DMS153 (cell line): ENCODE measurements at places on chromosomes 11 and 22.

GRCh38 chr22:50526834-50527801 is 1.7 kb upstream of the SCO2 start:
- no peak for DNase-seq

DNA sequence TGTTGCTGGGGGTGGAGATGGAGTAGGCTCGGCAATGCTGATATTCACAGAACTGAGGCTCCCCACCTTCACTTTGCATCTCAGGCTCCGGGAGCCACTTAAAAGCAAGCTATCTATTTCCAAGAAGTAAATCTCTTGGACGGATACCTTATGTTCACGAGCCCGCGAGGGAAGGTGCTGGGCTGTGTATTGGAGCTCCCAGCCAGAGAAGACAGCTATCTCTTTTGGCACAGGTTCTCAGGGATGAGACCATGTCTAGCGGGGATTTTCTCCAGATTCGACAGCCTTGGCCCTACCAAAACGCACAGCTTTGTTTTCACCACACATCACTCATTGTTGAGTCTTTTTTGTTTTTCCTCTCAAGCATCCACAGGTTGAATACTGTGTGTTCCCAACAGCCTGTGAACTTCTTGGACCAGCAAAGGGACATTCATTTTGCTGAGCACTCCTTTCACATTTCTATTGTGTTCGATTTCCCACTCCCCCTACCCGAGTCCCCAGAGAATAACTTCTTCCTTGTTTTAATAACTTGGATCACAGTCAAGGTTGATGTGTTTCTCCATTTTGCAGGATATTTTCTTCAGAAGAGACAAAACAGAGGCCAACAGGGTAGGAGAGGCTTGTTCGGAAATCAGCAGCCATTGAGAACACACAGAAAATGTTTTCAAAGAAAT is 23.3 kb downstream of the WT1 start:
- DNase-seq, result no peak

DNA sequence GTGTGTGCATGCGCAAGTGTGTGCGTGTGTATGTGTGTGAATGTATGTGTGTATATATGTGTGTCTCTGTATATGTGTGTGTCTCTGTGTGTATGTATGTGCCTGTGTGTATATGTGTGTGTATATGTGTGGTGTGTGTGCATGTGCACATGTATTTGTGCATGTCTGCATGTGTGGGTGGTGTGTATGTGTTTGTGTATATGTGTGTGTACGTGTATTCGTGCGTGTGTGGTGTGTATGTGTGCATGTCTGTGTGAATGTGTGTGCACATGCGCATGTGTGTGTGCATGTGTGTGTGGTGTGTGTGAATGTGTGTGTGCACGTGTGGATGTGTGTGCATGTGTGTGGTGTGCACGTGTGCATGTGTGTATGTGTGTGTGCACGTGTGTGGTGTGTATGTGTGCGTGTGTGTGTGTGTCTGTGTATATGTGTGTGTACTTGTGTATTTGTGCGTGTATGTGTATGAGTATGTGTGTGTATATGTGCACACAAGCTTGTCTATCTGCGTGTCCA is 71.4 kb downstream of the SCN3B start:
- no peak for DNase-seq

- no peak for DNase-seq
Observed at GRCh38 chr11:112310848-112311247, 50.2 kb upstream of the PLET1 start.

GRCh38 chr11:14908214-14908880 is 16.3 kb upstream of the CYP2R1 start:
- DNase-seq, result peak; percentile 71

- no peak for DNase-seq
Observed at GRCh38 chr11:2816941-2817421, 68.6 kb downstream of the CDKN1C start.

GRCh38 chr11:2652333-2653197 is 47.2 kb downstream of the KCNQ1OT1 start:
- no peak for DNase-seq

GRCh38 chr22:30266445-30267381 is at the start of gene OSM:
Gene OSM (minus strand): TSS chr22:30266851. CDS start chr22:30266799, 52 bp downstream.
- DNase-seq, result no peak

DNA sequence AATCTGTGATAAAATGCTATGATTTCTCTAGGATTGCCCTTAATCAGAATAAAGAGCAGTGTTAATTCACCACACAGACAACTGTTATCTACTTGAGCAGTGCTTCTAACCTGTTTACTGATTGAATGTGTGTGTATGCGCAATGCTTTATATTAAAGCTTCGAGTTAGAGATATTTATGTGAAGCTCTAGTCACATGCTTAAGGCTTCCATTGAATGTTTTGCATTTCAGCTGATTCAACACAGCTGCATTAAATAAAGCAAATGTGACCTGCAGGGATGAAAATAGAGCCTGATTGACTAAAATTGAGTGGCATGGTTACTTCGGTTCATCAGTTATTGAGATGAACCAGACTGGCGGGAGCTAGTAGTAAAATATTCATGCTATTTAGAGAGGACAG is 395.3 kb downstream of the JRKL start:
- DNase-seq, result no peak

- DNase-seq, result no peak
Observed at GRCh38 chr11:47044119-47044518, 107.6 kb downstream of the CSTPP1 start.

DNA sequence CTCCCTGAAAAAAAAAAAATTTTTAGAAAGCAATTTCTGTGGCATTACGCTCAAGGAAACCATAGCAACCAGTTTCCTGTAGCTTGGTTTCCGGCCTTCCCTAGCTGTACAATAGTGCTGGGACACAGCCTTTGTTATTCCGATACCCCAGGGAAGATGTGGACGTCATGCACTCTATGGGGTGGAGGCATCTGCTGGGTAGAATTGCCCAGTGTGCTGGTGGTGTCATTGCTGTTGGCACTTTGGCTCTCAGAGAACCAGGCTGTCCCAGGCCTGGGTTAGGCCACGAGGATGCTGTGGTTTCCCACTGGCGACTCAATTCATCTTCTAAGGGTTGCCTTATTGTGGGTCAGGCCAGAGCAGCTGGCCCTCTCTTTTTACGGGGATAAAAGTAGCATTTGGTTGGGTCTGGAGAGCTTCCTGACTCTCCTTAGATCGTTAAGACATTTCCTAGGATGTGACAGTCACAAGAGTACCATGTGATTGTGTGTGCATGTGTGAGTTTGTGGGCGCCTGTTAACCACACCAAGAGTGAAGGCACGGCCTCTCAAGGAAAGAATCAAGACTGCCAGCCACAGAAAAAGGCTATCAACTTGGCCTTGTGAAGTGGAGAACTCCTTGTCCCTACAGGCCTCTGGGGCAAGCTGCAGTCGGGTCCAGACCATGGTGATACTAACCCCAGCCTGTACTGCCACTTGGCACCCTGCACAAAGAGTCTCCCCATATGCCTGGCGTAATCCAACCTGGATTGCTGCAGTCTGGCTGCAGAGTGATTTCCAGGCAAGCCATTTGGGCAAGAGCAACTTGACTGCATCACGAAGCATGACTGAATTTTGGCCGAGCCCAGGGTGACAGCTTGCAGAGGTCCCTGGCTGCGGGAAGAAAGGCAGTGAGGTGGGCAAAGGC is 35.9 kb upstream of the NAV2 start:
- peak; percentile 12 for DNase-seq

DNA sequence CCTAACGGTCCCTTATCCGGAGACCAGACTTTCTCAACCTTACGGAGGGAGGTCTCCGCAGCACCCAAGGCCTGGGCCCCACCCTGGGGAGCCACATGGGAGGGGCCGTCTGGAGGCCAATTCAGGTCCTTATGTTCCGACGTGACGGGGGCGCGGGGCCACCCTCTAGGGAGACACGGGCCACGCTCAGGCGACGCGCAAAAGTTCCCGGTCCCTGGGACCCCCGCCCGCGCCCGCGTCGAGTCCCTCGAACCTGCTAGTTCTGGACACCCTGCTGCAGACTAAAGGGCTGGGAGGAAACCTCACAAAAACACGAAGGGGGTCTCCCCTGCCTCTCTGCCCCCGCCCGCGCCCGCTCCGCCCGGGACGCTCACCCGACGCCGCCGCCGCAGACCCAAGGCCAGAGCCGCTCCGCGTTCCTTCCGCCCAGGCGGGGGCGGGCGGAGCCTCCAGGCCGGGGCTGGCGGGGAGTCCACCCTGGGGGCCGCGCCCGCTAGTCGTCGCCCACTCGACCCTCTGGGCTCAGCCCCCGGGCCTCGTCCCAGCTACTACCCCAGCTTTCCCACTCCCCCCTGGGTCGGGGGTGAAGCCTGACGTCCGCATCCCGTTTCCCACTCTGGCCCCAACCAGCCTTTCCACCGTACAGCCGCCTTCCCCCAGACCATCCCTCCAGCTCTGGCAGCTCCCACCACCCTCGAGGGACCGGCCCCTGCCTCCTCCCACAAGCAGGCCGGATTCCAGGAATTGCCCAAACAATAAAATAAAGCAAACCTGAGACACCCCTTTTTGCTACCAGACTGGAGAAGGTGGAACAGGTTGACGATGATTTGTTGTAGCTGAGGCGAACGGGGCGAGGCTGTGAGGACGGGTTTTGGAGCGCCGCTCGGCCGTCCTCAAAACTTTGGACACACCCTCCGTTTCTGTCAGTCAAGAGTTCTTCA is 2.7 kb downstream of the RNH1 start:
- DNase-seq, result no peak

GRCh38 chr11:118088531-118088930 is 1.8 kb upstream of the SMIM35 start:
- DNase-seq, result no peak

GRCh38 chr11:29124470-29124869 is 892.4 kb downstream of the KCNA4 start:
- no peak for DNase-seq

DNA sequence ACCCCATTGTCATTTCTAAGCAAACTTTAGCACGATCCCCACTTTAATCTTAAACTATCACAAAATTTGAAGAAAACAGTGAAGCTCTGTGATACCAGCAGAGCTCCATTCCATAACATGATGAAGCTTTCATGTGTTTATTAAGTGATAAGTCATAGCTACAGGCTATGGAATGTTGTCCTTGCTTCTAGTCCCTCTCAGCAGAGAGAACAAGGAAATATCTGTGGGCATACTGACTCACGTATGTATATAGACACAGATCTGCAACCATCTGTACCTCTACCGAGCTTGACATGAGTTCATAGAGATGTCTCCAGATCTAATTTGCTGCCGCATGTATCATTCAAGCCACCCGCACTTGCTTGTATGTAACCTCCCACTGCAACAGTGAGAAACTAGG is 588.9 kb downstream of the ETS1 start:
- DNase-seq, result no peak

DNA sequence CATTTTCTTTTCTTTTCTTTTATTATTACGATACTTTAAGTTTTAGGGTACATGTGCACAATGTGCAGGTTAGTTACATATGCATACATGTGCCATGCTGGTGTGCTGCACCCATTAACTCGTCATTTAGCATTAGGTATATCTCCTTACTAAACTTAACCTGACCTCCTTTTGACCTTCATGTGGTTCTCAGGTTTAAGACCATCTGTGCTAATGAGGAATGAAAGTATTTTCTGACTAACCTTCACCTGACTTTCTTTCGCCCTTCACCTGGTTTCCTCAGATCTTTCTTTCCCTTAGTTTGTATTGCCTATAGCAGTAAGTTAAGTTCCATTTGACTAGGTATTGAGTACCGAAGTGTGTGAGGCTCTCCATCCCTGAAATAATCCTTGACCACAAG is 6.5 kb downstream of the EXPH5 start:
- DNase-seq, result no peak

GRCh38 chr22:50607659-50608020 is 7.0 kb downstream of the MAPK8IP2 start:
- DNase-seq, result no peak

- no peak for DNase-seq
Observed at GRCh38 chr11:119706029-119706428, 23.0 kb downstream of the NECTIN1 start.

GRCh38 chr11:131688048-131688693 is 317.8 kb downstream of the NTM start:
- DNase-seq, result peak; percentile 21

GRCh38 chr11:8059571-8060011 is 21.4 kb upstream of the TUB start:
- DNase-seq, result no peak

- no peak for DNase-seq
Observed at GRCh38 chr22:44437216-44438055, 60.6 kb downstream of the RTL6 start.

DNA sequence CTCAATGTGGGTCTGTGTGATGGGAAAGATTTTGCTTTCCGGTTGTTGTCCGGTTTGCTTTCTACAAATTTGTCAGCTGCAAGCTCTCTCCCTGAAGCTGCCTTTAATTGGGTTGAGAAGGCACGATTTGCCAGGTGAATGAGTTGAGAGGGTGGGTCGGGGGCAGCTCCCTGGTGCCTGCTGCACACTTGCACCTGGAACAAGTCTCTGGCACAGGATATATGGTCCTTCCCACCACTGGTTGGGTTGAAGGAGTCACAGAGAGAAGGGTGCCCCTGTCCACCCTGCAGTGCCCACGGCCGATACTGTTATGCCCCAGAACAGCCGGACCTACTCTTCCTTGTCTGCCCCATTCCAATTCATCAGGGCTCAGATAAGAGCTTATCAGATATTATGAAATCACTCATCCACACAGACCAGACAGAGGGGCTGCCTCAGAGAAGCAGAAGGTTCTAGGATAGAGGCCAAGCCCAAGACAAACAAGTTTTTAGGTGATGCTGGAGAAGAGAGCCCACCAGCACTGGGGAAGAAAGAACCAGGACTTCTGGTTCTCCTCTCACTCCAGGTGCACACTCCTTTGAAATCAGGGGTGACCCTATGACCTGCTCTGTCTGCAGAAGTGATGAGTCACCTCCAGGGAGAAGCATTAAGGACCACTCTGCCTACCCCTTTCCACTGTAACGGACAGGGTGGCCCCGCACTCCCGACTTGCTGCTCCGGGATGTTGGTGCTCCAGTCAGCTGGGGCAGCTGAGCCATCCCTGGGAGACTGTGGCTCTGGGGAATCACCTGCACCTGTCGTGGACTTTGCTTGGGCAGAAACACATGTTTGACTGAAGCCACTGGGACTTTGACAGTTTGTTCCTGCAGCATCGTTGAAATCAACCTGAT is 45.3 kb downstream of the RTL6 start:
- DNase-seq, result no peak

GRCh38 chr11:2932850-2933251 is 3.6 kb upstream of the PHLDA2 start:
- no peak for DNase-seq

GRCh38 chr11:69721745-69722144 is 17.9 kb upstream of the FGF19 start:
- no peak for DNase-seq

DNA sequence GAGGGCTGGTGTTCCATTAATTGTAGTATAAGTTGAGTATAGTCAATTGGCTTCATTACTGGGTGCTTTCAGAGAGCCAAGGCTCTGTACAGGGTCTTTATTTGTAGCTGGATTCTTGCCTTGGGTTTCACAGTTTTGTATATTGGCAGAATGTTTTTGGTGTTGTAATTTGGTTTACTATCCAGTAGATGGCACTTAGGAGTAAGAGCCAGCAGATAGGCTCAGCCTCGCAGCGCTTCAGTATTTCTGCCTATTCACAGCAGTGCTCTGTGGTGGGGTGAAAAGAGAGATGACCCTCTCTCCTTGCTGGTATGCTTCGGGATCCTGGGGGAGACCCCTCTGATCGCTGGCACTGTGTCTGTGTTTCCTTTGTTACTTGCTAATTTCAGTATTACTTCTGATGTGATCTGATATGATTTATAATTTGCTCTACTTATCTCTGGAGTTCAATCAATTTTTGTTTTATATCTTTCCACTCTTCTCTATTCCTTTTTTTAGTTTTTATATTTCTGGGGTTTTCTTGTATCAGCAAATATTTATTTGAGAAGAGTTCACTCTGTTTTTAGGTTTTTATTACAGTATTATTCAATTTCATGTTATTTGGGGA is 52.2 kb downstream of the ANO5 start:
- no peak for DNase-seq
